Lower lobe of right lung (tissue), 2 donors: ENCODE measurements at places on chromosomes 3 and 15.

DNA sequence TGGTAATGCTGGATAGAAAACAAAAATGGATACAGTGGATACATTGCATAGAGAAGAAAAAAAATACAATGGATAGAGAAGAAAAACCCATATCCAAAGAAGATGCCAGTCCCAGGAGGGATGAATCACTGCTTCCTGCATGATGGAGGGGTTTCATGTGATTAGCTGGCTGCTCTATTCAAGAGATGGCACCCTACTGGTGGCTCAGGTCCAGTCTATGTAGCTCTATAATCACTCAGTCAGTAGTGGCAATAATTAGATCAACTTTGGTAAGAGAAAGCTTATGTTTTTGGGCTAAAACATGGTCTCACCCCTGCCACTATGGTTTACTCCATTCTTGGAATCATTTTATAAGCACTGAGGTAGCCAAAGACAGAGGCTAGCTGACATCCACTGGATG is 33.7 kb upstream of the NOX5 start:
- no peak for DNase-seq

DNA sequence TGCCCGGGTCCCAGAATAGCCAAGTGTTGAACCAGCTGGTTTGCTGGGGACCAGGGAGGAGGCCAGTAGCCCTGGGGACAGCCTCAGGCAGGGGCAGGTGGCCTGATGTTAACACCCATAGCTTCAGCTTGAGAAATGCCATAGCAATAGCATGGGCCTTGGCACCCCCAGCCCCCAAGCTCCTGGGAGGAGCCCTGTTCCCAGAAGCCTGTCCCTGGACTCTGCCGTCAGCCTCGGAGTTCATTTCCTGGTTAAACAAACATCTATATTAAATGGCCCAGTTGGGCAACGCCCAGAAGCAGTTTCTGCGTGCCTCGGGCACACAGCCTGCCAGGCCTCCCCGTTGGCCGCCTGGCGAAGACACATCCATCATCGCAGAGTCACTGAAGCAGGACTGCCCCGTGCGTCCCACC is 58.2 kb downstream of the FGD5 start:
- DNase-seq = peak; percentile 67

DNA sequence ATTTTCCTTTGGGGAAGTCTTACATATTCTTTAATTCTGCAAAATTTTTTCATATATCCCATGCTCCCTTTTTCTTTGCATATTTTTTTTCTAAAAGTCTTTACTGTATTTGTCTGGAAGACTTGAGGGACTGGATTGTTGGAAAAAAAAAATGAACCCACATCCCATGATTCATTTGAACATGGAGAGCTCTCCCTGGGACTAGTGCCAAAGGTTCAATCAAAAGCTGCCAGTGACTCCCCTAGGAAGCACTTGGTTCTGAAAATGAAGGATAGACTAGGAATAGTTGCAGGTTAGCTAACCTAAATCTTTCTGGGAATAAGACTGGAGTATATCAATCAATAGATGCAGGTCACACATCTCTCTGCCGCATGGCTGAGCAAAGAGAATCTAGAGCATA is 16.4 kb upstream of the BNC1 start:
- DNase-seq = no peak

GRCh38 chr3:116216761-116217160 is 228.5 kb downstream of the LSAMP start:
- DNase-seq = no peak

DNA sequence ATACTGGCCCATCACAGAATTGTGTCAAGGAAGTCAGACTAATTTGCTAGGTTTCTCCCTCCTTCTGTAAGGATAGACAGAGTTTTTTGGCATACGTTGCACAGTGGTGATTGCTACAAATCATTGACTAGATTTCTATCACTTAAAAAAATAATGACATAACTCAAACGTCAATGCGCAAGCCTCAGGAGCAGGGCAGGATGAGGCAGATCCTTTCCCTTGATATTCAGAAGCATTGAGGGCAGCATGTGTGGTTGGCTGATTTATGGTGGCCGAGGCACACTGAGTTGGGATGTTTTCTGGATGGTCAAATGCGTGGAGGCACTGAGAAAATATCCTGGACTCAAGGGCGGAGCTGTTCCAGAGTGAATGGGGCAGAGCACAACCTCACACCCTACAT is 14.4 kb downstream of the THSD4 start:
- DNase-seq = no peak

GRCh38 chr15:31360843-31361763 is 34.5 kb downstream of the KLF13 start:
- peak; percentile 79 for DNase-seq

GRCh38 chr3:73774645-73775044 is 149.9 kb upstream of the PDZRN3 start:
- no peak for DNase-seq

DNA sequence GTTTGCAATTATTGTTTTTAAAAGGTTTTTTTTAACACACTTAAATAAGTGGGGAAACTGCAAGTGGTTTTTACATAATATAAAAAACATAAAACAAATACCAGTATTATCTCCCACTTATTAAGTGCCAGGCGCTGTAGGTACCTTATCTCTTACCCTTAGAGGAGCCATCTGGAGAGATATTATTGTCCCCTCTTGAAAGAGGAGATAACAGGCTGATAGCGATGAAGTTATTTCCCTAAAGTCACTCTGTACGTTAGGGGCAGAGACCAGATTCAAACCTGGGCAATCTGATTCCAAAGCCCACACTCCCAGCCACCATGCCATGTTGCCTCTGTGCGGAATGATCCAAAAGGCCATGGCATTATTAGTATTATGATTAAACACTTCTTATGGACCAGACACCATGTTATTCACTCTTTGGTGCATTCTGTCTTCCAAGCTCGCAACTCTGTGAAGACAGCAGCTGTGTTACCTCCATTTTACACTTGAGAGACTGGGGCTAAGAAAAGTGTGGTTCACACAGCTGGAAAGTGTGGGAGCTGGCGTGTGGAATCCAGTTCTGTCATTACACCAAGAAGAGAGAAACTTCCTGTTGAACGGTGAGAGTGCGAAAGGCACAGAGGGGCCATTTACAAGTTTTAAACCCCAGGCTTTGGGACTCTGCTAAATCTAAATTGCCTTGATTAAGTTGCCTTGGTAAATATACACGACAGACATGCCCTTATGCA is 79.9 kb upstream of the MITF start:
- no peak for DNase-seq

GRCh38 chr15:69132977-69133861 is 27.2 kb upstream of the GLCE start:
- no peak for DNase-seq

DNA sequence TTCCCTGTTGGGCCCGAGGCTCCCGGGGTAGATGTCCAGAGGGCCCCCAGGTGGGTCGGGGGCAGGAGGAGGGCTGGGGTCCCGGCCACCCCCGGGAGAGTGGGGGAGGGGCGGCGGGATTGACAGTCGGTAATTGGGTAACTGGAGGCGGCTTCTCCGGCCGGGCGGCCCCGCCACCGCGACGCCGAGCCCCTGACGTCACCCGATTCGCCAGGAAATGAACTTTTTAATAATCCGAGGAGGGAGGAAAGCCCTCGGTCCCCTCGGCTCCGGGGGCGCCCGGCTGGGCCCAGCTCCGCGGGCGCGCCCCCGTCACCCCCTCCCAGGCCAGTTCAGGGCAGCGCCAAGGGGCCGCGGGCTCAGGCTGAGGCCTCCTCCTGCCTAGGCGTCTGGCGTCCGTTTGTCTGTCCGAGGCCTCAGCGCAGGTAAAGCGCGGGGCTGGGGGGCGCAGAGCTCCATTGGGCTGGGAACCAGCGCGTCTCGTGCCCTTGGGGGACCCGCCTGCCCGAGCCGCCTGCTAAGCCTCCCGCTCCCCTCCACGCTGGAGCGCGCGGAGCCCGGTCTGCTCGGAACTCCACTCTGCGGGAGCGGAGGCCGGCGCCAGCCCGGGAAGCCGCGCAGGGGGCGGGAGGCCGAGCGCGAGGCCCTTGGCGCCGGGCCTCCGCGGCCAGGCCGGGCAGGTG is 3.9 kb downstream of the GATA2 start:
- DNase-seq = no peak

- DNase-seq = no peak
Observed at GRCh38 chr15:66801266-66801665, 99.2 kb downstream of the SMAD6 start.

DNA sequence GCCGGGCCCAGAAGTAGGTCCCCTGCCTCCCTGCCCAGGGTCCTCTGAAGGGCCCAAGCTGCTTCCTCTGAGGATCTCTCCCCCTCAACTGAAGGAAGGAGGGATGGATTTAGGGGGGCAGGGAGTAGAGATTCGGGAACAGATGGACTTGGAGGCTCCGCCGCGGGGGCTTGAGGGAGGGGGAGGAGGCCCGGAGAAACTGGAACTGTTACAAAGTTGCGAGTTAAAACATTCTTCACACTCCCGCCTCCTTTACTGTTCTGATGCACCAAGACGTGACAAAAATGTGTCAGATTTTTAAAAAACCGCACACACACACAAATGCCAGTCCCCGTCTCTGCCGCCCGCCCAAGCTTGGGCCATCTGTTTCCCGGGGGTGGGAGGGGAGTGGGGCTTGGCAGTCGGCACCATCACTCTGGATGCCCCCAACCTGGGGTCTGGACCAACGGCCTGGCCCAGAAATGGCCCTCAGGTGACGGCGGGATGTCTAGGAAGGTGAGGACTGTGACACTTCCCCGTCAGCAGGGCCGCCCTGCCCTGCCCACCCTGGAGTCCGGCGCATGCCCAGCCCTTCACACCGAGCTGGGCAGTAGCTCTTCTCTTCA is 25.0 kb upstream of the LINGO1 start:
- no peak for DNase-seq
